ENCODE measurements at places on chromosomes 16 and 17. TPM values are rescaled to one million over a fixed set of nuclear protein-coding genes. Genes with fewer than 3 reads are reported as not detected.
A peak's percentile ranks its signal among the peaks of the same experiment; 100 is the strongest.

GRCh38 chr16:54931120-54932014 is 702 bp downstream of the IRX5 start:
- peaks cover 51% of the 10 kb centered on the region for H3K27me3 ChIP-seq
- DNase-seq: peak; percentile 54
- H3K27ac ChIP-seq: no peak overlapping the region
- H3K4me3 ChIP-seq: peak overlapping the region; percentile 48

ZNF785 gene
- total RNA-seq: 18.5 TPM

MMP25 gene
- total RNA-seq: 1.7 TPM

- peak overlapping the region; percentile 82 for H3K4me3 ChIP-seq
- DNase-seq: peak; percentile 58
- H3K27me3 ChIP-seq: no peaks in the 10 kb centered on the region
- H3K27ac ChIP-seq: peak overlapping the region; percentile 98
Observed at GRCh38 chr16:3458278-3458851, 14.9 kb downstream of the NAA60 start.

- no peak for DNase-seq
- no peaks in the 10 kb centered on the region for H3K4me1 ChIP-seq
- no peak overlapping the region for H3K27ac ChIP-seq
- no peaks in the 10 kb centered on the region for H3K27me3 ChIP-seq
Observed at GRCh38 chr17:49090878-49091594, 41.5 kb upstream of the B4GALNT2 start.

ZNF768 gene
- 36.2 TPM for total RNA-seq

All from kidney (tissue), 22 donors.